ENCODE measurements at places on chromosomes 3 and 15.

DNA sequence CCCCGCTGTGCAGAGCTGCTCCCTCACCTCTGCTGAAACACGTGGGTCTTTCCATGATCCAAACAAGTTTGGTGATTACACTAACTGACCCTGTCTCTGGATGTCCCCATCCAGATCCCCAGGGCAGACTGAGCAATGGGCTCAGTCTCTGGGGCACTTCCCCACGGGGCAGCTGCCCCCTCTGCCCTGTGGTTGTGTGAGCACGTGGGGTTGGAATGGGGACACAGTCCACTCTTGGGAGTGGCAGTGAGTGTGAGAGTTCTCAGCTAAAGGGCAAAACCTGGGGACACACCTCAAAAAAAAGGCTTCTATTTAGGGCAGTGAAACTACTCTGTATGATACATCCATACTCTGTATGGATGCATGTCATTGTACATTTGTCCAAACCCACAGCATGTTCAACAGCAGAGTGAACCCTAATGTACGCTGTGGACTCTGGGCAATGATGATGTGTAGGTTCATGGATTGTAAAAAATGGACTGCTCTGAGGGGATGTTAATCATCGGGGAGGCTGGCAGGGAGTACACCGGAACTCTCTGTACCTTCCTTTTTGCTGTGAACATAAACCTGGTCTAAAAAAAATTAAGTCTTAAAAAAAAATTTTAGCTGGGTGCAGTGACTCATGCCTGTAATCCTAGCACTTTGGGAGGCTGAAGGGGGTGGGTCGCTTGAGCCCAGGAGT, 49.9 kb upstream of the BLM start:
- DNase-seq = no peak

DNA sequence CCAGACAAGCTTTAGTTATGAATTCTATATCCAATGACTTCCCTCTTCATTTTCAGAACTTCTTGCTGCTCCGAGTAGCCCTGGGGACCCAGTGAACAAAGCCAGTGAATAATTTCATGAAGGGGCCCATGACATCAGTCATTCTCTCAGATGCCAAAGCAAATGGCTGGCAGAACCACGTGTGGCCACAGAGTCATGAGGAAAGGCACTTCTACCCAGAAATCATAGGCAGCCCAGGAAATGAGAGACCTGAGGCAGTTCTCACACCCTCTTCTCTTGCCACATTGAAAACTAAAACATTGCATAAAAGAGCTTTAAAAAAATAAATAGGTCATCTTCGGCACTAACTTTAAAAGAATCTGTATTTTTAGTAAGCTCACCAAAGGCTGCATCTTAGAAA, 4.3 kb upstream of the UACA start:
- no peak for DNase-seq

DNA sequence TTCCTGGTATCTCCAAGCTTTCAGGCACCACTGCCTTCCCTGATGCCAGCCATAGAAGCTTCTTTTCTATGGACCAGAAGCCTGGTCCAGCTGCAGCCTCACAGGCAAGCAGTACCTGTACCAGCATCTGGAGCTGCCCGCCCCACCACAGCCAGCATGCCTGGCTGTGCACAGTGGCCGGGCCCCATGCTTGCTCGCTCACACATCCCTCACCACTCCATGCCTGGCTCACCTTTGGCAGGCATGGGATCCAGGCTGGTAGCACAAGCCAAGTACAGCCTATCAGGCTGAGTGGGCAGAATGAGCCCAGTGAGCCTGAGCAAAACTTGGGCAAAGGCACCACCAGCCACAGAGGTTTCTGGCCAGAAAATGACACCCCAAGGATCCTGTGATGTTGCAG, 93.4 kb downstream of the TPRA1 start:
- no peak for DNase-seq

DNA sequence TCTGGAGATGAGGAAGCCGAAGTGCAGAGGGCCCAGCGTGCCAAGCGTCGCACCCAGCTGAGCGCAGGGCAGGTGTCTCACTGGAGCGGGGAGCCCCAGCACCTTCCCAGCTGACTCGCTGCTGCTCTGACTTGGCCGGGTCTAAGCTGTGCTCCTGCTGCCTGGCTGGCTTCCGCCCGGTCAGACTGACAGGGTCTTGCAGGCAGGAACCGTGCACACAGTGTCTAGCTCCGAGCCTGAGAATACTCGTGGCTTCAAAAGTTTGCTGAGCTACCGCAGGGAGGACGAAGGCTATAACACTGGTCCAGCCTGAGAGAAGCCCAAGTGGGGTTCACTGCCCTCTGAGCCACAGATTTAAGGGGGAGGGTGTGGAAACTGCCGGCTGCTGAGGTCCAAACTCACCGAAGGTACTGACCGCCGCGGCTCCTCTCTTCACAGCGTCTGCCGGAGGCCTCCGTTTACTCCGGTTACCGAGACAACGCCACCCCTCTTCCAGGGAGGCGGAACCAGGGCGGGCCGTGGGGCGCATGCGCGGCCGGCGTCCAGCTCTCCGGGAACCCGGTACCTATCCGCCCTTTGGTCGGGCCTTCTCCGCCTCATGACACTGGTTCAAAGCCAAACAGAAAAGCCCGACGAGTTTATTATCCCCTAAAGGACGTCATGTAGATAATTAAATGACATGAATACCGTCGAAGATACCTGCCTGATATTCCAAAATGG, at the start of gene CFAP44:
CFAP44 (minus strand) TSS at position 443 of the 720 bp plus-strand sequence. CDS start 7,829 bp downstream, outside the sequence.
- DNase-seq = peak; percentile 4

GRCh38 chr3:106249159-106249558, 380.3 kb upstream of the CBLB start:
- DNase-seq = no peak

GRCh38 chr3:52435246-52436101, 9.4 kb downstream of the SEMA3G start:
- no peak for DNase-seq

GRCh38 chr3:4882548-4882947, 96.7 kb upstream of the BHLHE40 start:
- DNase-seq = no peak

- no peak for DNase-seq
Observed at GRCh38 chr3:196120291-196120951, 38.5 kb upstream of the TFRC start.

- no peak for DNase-seq
Observed at GRCh38 chr15:62648954-62649353, 393.6 kb upstream of the TPM1 start.

DNA sequence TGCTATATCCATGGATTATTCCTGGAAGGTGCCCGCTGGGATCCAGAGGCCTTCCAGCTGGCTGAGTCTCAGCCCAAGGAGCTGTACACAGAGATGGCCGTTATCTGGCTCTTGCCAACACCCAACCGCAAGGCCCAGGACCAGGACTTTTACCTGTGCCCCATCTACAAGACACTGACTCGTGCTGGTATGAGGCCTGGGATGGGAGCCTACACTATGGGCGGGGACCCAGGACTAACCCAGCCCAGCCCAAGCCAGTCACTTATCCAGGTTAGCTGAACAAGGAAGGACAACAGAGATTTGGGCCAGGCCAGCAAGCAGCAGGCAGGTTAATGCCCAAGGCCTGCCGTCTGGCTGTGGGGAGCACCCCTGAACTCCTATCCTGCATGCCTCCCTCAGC, 45.3 kb downstream of the SEMA3G start:
- DNase-seq = no peak

- DNase-seq = no peak
Observed at GRCh38 chr15:45630917-45631691, 3.7 kb upstream of the SQOR start.

GRCh38 chr3:187889601-187890404, 144.5 kb upstream of the BCL6 start:
- DNase-seq = no peak

DNA sequence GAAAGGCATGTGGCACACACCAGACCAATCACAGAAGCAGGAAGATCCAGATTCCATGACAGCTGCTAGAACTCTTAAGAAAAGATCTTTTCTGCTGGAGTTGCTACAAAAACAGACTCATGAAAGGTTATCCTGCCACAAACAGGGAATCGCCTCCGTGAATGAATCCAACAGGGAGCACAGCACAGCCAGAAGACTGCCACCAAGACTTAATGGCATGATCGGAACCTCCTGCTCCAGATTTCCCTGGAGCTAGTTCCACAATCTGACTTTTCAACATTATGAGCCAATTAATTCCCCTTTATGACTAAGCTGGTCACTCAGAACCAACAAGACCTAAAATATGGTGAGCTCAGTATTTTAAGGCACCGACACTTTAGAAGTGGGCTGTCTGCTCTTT, 232.5 kb downstream of the FOXP1 start:
- DNase-seq = no peak

GRCh38 chr3:28556195-28556594, 207.6 kb upstream of the AZI2 start:
- no peak for DNase-seq

- DNase-seq = no peak
Observed at GRCh38 chr3:120102232-120102631, 8.0 kb upstream of the GSK3B start.

- no peak for DNase-seq
Observed at GRCh38 chr3:1087066-1087560, 5.7 kb upstream of the CNTN6 start.

DNA sequence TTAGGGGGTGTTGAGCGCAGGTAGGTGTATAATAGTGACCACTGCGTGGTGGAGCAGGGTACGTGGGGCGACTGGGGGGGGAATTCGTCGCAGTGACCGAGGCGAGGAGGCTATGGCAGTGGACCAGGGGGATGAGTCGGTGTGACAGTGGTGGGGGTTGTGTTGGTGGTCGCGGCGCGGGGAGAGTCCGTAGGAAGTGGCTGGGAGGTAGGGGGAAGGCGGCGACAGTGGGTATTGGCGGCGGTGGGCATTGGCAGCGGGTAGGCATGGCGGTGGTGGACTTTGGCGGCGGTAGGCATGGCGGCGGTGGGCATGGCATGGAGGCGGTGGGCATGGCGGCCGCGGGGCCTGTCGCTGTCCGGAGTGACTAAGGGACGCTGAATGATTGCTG, 739 bp downstream of the SNRPN start:
- no peak for DNase-seq

DNA sequence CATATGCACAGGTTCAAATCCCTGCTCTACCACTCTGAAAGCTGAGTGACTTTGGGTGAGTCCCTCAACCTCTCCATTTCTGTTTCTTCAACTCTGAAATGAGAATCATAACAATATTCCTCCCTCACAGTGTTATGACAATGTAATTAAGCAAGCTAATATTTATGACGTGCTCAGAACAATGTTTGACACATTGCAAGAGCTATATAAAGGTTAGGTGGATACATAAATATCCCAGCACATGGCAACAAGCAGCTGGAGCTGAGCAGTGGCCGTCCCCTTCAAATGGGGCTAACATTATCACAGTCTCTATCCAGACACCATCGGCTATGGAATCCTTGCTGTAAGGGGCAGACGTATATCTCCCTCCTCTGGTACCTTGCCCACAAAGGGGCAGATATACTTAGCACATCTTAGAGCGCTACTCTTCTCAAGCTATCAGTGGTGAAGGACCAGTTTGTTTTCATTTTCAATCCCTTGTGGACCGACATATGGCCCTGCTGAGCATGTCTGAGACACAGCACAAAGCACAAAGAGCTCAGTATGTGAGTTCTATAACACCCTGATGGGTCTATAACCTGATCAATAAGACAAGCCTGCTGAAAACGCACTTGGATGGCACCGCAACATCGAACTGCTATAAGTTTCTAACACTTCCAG, 80.9 kb downstream of the PRICKLE2 start:
- DNase-seq = no peak

GRCh38 chr3:119664850-119665379, 4.5 kb upstream of the POPDC2 start:
- no peak for DNase-seq

GRCh38 chr3:97972976-97973375, 745 bp upstream of the RIOX2 start:
- DNase-seq = no peak

DNA sequence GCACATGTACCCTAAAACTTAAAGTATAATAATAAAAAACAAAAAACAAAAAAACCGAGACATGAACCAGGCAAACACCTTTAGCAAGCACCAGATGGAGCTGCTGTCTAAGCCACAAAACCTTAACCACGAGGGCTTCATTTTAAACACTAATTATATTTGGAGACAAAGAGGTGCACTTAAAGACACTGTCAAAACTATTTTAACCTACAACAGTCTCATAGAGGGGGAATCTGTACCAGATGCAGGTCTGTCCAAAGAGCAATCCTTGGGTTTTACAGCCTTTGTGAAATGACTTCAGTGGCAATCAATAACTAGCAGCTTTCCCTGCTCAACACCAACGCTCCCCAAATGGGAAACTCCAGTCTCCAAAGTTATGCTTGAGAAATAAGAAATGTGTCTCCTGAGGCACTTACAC, 115.7 kb upstream of the TSPAN3 start:
- DNase-seq = no peak

- DNase-seq = no peak
Observed at GRCh38 chr15:22961762-22962161, 18.4 kb downstream of the CYFIP1 start.

DNA sequence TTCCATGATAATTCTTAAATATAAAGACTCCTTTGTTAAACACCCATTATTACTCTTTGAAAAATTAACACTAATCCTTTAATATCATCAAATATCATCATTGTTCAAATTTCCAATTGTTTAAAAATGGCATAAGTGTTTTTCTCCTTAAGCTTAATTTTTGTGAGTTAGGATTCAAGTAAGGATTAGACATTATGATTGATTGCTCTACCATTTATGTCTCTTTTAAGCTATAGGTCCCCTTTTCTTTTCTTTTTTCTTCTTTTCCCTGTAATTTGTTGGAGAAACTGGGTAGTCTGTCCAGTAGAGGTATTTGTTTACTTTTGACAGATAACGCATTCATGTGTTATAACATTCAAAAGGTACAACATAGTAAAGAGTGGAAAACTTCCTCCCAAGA, 9.1 kb downstream of the ABHD2 start:
- DNase-seq = no peak

DNA sequence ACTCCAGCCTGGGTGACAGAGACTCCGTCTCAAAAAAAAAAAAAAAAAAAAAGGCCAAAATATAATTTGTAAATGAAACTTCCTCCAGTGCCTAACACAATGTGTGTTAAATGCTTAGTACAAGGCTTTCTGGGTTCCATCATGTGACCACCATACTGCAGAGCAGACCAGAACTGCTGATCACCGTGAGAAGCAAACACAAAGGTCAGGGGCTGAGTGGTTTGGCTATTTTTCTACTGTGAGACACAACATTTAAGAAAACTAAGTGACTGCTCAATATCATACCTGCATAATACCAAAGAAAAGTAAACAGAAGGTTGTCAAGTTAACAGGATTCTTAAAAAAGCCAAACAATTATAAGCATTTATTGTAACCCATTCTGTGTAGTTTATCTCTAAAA, 13.2 kb downstream of the ABCC5 start:
- no peak for DNase-seq

Data from effector CD4-positive, alpha-beta T cell (primary cell).